Stimulated activated CD8-positive, alpha-beta memory T cell treated with anti-CD3 and anti-CD28 coated beads, Interleukin-15, amount 100 ng/mL, for 48 hours (primary cell): ENCODE measurements at places on chromosomes 5 and 9.

GRCh38 chr9:112624711-112625707, 92.9 kb downstream of the INIP start:
- DNase-seq = no peak

- no peak for DNase-seq
Observed at GRCh38 chr5:10854506-10855277, 93.7 kb upstream of the DAP start.

DNA sequence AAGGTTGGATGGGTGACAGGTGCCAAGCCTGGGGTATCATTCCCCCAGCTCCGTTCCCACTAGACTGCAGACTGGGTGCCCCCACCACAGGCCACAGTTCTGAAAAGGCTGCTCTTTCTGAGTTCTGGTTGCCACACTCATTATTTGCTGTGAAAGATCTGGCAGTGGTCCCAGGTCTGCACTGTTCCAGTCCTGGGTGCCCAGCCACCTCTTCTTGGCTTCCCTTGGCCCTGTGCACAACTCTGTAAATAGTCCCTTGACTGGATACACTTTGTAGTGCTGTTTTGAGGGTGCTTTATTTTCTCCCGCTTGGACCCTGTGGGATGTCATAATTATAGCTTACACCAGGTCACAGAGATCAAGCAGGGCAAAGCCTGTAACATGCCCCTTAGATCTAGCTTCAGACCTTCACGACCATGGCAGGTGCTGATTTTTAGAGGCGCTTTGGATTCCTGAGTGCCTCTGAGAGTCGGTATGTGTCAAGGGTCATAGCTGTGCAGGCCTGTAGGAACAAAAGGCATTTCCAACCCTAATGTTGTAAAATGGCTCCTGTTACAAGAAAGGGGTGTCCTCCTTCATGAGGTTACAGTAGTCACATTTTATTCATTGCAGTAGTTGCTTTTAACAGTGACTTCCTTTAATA, 344.9 kb downstream of the ICE1 start:
- no peak for DNase-seq

- DNase-seq = no peak
Observed at GRCh38 chr5:9128136-9128535, 417.7 kb downstream of the SEMA5A start.

DNA sequence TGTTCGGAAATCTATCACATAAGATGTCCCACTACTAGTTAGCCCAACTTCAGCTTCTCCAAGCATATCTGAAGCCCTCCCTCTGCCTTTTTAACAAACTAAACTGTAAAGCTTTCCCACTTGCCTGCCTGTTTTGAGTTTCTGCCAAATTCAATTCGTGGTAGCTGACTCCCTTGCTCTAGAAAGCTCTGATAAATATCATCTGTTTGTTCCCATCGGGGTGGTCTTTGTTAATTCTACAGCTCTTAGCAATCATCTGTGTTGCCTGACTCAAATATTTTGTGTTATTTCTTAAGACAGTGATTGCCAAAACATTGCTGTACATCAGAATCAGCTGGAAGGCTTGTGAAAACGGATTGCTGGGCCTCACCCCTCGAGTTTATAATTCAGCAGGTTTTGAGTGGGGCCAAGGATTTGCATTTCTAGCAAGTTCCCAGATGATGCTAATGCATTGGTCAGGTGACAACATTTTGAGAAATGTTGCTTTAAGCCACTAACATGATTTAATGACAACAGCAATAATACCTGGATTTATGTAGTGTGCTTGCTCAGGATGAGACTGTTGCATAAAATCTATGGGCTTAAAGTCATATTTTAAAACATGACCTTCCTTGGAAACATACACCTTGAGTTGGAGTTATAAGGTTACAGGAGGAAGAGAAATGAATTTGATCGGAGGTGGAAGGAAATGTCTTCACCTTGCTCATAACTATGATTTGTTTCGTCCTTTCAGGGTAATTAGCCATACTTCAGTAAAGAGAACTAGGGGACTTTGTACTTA, 631.9 kb downstream of the PSAT1 start:
- DNase-seq = no peak

DNA sequence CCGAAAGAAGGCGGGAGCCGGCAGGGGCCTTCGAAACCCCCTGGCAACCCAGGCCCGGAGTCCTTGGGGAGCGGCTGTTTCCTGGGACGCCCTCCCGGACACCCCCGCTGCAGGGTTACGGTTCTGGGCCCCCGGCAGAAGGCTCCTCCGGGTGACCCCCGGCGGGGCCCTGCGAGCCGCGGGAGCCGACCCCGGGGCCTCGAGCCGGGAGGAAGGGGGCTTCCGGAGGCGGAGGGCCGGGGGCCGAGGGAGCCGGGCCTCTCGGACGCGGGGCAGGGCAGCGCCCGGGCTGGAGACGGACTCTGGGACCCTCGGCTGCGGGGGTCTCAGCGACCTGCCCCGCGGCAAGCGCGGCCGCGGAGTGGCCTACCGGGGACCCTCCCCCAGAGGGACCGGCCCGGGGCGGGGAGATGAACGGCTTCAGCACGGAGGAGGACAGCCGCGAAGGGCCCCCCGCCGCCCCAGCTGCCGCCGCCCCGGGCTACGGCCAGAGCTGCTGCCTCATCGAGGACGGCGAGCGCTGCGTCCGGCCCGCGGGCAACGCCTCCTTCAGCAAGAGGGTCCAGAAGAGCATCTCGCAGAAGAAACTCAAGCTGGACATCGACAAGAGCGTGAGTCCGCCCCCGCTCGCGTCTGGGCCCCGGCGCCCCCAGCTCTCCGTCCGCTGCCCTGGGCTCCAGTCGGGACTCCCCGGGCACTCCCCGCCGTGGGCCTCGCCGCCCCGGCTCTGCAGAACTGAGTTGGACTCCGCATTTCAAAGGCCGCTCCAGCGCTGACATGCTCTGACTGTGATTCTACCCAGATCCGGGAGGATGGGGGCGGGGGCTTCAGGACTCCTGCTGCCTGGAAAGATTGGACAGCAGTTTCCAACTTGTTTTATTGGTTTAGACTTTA, 645 bp downstream of the SAP30L start:
- DNase-seq = no peak

- no peak for DNase-seq
Observed at GRCh38 chr5:89421035-89421434, 538.1 kb upstream of the MEF2C start.

GRCh38 chr9:75185585-75186170, 97.4 kb downstream of the OSTF1 start:
- peak; percentile 16 for DNase-seq

GRCh38 chr5:61621202-61621650, 289.2 kb downstream of the ZSWIM6 start:
- DNase-seq = no peak

GRCh38 chr9:94017939-94018531, 62.9 kb upstream of the BARX1 start:
- no peak for DNase-seq

DNA sequence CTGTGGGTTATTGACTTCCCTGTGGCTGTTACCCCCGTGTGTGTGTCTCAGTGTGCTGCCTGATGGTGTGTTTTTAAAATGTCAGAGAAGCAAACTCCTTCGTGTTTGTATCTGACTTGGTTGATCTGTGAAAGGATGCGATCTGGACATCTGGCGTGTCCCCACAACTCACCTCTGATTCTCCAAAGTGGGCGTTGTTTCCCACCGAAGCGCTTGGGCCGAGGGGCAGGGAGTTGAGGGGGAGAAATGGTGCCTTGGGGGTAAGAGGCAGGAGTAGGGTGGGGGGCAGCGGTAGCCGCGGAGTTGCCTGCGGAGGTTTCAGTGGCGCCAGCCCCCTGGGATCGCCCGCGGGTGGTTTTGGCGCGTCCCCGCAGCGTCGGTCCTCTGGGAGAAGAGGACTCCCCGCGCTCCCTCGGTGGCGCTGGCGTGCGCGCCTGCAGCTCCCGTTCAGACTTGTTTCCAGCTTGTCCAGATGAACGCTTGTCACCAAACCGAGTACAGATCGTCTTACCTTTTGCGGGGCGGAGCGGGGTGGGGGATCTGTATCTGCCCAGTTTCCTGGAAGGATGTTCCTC, 1.1 kb downstream of the MAST4 start:
- DNase-seq = no peak

DNA sequence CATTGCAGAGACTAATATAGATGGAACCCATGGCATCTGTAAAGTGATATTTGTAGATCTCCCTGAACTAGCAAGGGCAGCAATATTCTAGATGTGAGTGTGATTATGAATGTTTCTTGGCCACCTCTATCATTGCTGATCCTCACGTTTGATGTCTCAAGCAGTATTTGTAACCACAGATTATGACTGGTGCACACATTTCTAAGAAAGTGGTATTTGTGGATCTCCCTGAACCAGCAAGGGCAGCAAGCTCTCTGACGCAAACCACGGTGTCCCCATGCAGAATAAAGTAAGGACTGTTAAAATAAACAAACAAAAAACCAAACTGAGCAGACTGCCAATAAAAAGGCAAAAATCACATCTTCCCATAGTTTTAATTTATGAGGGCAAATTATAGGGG, 301.3 kb downstream of the CSNK1G3 start:
- DNase-seq = no peak

- DNase-seq = no peak
Observed at GRCh38 chr9:125532412-125532811, 174.6 kb downstream of the MAPKAP1 start.

DNA sequence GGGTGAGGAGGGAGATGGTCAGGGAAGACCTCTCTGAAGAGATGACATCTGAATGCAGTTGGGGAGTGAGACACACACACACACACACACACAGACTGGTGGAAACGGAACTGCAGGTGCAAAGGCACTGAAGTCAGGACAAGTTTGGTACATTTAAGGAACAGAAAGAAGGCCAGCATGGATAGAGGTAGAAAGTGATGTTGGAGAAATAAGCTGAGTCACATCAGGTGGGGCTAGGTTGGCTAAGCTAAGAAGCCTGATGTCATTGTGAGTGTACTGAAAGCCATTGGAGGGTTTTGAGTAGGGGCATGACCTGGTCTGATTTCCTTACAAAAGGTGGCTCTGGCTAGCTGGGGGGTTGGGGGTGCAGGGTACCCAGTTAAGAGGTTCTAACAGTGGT, 3.1 kb downstream of the BSPRY start:
- no peak for DNase-seq

DNA sequence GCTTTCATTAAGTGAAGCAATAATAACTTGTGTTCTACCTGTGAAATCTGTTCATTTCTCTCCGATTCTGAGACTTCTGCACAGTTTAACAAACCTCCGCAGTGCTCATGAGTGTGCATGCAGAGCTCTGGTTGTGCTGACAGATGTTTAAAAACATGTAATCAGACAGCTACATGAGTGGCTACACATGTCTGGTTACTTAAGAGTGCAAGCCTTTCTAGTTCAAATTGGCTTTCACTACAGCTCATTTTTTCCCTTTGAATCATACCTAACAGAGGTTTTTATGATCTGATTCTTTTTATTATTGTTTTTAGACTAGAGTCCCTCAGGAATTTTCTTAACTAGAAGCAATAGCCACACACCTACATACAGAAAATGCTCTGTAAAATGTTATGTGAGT, 310.2 kb downstream of the ARRDC3 start:
- no peak for DNase-seq

GRCh38 chr5:9381464-9381863, 164.4 kb downstream of the SEMA5A start:
- no peak for DNase-seq

DNA sequence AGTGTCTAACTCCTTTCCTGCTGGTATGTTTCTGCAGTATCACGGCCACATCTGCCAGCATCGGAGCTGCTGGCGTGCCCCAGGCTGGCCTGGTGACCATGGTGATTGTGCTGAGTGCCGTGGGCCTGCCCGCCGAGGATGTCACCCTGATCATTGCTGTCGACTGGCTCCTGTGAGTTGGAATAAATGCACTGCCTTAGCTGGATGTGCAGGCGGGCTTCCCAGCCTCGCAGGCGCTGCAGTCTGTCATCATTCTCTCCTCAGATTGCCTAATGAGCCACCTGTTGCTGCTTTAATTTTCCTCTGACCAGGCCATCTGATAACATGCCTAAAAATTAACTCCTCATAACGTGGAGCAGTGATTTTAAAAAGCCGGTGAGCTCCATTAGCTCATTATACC, 79.1 kb upstream of the PLPP6 start:
- DNase-seq = no peak

GRCh38 chr5:158802941-158803341, 296.8 kb downstream of the EBF1 start:
- no peak for DNase-seq

DNA sequence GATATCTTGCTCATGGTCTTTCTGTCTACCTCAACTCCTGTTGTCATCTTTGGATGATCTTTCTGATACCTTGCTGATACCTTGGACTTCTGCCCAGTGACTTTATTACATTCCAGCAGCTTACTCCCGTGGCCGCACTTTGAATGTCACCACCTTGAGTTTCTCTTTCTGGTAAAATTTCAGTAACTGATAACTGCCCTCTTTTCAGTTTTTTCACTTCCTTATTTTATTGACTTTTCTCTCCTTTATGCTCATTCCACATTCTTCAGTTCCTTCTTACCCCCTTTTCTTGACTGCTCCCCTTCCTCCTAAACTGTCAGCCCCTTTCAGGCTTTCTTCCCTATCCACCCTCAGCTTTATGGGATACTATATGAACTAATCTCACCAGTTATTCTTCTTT, 7.0 kb upstream of the FBXO4 start:
- no peak for DNase-seq

- DNase-seq = no peak
Observed at GRCh38 chr9:121972501-121972981, 120.6 kb downstream of the TTLL11 start.

GRCh38 chr9:82490019-82490499, 501.5 kb downstream of the SPATA31D1 start:
- DNase-seq = no peak

DNA sequence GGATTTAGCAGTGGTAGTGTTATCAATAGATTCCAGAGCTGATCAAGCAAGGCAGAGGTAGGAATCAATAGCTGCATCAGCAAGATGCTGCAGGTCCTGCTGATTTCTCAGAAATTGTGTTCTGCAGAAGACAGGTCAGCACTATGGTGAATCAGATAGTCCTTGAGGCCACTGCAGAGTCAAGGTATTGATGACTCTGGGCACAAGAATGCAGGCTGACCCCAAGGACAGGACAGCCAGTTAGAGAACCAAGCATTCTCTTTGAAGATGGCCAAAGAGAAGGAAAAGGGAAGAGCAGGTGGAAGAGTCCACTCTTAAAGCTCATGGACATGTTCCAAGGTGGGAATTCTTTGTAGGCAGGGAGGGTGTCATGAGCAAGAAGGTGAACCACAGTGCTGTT, 28.0 kb downstream of the PRUNE2 start:
- no peak for DNase-seq

GRCh38 chr9:123434619-123435240, 78.7 kb downstream of the CRB2 start:
- no peak for DNase-seq
